ENCODE measurements at places on chromosomes 6 and 20.

DNA sequence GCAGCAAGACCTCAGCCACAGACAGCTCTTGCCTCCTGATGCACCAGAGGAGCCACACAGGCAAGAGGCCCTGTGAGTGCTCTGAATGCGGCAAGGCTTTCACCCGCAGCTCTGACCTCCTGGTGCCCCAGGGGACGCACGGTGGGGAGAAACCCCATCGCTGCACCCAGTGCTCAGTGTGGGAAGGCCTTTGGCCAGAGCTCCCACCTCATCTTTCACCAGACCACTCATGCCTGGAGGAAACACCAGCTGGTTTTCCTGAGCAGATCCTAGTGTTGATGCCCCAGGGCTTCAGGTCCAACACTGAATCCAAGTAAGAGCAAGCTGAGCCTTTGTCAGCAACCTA, 37.0 kb upstream of the XRN2 start:
- DNase-seq, result no peak

DNA sequence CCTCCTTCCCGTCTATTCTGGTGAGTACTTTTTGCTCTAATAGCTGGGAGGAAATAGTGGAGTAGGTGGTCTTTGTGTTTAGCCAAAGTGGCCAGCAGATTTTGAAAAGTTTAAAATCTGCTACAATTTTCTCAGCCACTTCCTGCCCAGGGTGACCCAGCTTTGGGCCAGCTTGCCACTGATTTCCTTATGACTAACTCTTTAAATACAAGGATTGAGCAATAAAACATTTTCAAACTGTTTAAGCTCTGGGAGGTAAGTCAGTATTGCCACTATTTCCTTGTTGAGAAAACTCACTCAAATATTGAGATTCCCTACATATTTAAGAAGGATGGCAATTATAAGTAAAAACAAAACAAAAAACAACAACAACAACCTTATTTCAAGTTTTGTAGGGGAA, 54.5 kb downstream of the TRMT11 start:
- DNase-seq, result no peak

DNA sequence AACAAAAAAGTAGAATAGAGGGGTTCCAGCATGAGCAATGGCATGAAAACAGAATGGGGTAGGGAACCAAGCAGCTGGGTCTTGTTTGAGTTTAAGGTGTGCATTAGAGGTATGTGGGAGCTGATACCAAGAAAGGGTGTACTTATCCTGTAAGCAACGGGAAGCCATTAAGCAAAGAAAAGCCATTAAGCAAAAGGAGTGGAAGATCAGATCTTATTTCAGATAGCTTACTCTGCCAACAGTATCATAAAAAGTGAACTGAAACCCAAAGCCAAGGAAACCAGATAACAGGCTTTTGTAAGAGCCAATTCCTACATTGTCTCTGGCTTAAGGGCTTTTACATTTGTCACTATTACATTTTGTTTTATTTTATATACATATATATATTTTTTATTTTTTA, 21.3 kb upstream of the BEND6 start:
- DNase-seq, result no peak

DNA sequence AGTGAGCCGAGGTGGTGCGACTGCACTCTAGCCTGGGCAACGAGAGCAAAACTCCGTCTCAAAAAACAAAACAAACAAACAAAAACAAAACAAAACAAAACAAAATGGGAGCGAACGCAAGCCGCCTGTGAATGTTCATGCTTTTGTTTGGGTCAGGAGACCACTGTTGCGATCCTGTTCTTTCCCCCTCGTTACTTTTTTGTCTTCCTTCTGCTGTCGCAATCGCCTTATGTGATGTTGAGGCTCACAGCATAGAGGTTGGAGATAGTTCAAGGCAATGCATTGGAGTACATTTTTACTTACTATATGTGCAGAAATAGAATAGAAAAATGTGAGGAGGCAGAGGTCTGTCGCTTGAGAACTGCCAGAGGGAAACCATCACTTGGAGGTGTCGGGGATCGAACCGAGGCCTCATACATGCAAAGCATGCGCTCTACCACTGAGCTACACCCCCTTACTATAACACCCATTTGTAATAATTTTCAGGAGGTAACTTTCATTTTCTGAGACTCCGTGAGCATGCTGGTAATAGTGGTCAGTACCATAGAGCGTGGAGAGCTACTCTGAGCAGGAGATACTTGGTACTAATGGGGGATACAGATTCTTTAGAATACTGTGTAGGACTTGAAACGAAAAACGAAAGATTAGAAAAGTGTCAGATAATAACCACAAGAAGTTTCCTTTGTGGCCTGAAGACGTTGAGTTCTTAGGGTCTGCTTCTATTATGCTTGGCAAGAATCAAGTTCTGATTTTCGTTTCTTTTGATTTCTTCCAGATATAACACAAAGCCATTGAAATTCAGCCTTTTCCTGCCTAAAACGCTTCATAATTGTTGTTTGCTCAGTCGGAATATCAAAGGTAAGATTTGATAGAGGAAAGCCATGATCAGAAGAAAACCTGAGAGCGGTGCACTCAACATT, 121.1 kb downstream of the TRIM27 start:
- no peak for DNase-seq

DNA sequence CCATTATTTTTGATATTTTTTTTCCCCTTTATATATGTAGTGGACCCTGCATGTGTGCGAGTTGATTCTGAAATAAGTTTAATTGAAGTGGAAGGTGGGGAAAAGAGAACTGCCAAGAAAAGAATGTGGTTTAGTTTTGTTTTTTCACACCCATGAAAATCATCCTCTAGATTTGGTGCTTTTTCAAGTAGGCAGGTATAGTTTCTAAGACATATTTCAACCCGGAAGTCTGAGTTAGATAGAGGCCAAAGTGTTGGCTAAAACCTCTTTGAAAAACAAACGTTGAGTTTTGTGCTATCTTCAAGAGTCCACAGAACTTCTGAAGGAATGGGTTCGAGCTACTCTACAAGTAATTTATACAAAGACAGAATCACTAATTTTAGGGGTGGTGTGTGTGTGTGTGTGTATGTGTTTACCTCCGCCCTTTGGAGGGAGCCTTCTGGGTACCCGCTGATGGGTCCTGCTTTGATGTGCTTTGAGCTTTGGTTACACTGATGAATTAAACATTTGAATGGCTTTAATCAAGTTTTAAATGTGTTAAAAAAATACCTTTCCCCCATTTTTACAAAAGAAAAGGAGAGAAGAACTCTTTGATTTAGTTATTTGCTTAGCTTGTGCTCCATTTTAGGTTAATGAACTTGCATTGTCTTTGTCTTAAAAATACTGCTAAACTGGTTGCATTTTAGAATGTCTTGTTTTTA, 2.5 kb downstream of the RREB1 start:
- no peak for DNase-seq

Measured in NCI-H1436 treated with DMSO at 0.1 percent for 48 hours (cell line).